ENCODE measurements at places on chromosomes 7 and 10. TPM values are rescaled to one million over a fixed set of nuclear protein-coding genes. Genes with fewer than 3 reads are reported as not detected.

DNA sequence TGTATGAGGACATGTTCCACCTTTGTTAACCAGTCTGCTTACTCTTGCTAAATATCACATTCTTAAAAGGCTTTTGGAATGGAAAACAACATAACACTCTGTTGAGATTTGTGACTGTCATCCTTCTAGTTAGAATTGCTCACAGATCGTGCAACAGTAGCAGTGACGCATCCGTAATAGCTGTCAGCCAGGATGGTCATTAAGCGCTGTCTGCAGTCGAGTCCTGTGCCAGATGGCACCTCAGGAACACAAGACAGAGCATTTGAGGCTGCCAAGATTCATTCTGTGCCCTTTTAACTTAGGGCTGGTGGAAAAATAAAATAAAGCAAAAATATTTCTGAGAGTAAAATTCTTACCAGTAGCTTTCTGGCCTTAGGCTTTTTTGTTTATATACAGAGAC, 348.6 kb downstream of the ANKRD7 start:
- no peak for DNase-seq

DNA sequence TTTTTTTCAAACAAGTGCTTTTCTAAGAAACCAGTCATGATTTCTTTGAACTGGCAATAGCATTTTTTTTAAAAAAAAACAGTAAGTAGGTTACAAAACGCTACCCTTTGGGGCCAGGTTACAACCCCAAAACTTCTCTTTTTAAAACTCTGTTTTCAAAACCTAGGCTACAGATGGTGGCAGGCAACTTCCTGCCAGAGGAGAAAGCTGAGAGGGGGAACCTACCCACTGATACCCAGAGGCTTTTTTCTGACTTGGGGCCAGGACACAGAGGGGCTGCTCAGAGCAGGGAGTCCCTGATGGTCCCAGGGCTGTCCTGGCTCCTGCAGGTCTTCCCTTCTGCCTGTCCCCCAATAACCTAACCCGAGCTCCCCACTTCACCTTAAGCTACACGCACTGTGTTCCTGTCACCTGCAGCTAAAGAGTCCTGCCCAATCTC, 6.9 kb downstream of the STN1 start:
- DNase-seq = no peak

- DNase-seq = no peak
Measured at GRCh38 chr10:81034383-81034782, 496.7 kb downstream of the SH2D4B start.

GRCh38 chr10:13973742-13974141, 357.0 kb downstream of the FRMD4A start:
- DNase-seq = no peak

The PPP1R3A gene
- not detected for total RNA-seq

The DDC gene
- total RNA-seq = 0.44 TPM

The FAM200A gene
- total RNA-seq = 3.0 TPM

The ANKRD30A gene
- total RNA-seq = 0.79 TPM

The EVX1 gene
- total RNA-seq = not detected
